ENCODE measurements at places on chromosomes 13 and 19. TPM values are rescaled to one million over a fixed set of nuclear protein-coding genes. Genes with fewer than 3 reads are reported as not detected.

The CLIP3 gene
- total RNA-seq, result 0.46 TPM

The OR10H1 gene
- total RNA-seq, result not detected

The ANKLE1 gene
- total RNA-seq, result 2.7 TPM

The HAUS5 gene
- total RNA-seq, result 18.8 TPM

The GNA15 gene
- total RNA-seq, result 114 TPM

- DNase-seq, result peak; percentile 100
Measured at GRCh38 chr13:40206241-40207000, 460.0 kb downstream of the FOXO1 start.

DNA sequence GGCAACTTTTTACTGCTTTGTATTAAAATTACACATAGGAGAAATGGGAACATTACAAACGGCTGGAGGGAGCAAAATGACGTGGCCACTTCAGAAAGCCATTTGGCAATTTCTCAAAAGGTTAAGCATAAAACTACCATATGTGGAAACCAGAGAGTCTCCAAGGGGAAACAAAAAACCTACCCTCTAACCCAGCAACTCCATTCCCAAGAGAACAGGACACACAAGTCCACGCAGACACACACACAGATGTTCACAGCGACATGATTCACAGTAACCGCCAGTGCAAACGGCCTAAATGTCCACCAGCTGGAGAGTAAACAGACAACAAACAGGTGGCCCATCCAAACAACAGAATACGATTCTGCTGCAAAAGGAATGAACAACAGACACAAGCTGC, 37.2 kb downstream of the STK24 start:
- no peak for DNase-seq

- no peak for DNase-seq
Measured at GRCh38 chr13:101140936-101141335, 275.4 kb downstream of the NALCN start.

- DNase-seq, result no peak
Measured at GRCh38 chr13:99902657-99903056, 68.9 kb downstream of the ZIC5 start.

DNA sequence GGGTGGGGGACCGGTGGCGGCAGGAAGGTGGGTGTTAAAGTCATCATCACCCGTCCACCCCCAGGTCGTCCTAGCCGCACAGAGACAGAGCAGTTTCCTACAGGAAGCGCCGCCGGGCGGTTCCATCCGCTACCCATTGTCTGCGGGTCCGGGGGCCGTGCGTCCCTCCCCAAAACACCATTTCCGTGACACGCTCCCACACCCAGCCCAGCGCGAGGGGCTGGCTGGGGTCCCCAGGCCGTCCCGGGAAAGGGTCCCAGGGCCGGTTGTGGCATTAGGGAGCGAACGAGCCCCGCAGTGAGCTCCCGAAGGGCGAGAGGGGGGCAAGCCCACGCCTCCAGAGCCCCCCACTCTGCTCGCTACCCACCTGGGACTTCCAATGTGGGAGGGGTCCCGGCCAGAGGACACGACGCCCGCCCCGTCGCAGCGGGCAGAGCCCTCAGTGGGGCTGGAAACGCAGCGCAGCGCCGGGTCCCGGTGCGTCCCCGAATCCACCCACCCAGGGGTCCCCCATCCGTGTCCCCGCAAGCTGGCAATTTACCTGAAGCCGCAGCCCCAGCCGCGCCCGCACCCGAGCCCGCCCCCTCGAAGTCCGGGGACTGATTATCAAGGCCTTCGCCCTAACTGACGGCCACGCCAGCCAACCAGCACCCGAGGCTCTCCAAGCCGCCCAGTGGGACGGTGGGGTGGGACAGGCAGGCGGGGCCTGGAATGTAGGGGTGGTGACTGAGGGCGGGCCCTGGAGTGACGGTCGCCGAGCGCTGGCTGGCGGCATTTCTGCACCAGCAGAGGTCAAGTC, at the start of gene KANK3:
Gene KANK3, minus strand, starts transcription at position 579 of the 799 bp plus-strand sequence. CDS start 5,434 bp downstream, outside the sequence.
- peak; percentile 69 for DNase-seq

DNA sequence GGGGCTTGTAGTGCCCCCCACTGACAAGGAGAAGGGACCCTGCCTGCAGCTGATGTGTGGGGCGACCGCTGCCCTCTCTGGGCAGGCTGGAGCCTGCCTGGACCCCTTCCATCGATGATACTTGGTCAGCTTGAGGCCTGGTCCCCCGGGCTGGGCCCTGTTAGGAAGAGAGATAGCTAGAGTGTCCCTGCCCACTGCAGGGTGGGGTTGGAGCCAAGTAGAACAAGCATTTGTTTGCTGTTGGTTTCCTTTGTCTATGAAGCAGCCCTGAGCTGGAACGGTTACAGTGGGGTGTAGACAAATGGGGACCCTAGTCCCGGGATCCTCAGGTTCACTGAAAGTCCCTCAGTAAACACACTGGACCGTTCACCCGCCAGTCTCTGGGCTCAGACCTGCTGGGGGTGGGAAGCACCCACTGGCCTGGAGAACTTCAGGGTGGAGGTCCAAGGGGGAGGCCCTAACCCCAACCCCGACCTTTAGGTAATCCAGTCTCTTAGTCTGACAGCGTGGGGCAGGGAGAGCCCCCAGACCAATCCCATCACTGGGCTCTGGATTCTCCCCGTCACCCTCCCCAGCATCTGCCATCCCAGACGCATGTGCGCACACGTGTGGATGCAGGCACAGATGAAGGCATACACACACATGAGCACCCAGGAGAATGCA, 204.8 kb upstream of the ZNF536 start:
- no peak for DNase-seq

DNA sequence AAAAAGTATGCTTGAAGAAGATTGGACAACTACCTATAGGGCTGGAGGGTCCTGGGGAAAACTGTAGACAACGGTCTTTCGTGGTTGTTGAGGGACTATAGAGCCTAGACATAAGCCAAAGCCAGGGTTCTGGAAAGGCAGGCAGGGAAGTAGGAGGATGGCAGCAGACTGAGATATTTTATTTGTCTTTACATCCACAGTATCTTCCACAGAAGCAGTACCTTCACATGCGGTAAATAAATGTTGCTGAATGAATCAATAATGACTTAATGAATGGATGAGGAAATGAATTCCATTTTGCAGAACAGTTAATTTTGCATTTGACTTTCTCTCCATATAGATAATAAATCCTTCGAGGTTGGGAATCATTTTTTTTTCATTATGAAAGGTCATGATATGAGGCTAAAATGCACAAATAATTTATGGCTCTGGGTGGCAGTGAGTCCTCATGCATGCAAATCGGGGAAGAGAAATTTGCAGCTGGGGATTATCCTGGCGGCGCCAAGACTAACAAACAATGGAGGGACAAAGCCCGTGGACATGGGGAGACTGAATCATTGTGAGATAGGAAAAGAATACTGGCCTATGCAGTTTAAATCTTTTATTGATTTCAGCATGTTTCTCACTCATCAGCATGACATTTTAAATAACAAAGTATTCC, 102.0 kb downstream of the ERCC5 start:
- no peak for DNase-seq

DNA sequence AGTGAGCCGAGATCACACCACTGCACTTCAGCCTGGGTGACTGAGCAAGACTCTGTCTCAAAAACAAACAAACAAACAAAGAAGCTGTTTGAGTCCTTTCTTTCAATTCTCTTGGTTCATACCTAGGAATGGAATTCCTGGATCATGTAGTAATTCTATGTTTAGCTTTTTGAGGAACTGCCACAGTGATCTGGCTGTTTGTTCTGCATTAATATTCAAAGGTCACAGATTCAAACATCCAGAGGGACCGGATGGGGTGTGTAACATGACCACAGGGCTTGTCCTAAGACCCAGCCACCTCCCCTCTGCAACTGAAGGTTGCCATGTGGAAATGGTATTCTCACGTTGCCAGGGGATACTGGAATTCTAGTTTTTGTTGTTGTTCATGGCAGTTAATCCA, 10.2 kb downstream of the COLGALT1 start:
- no peak for DNase-seq

- DNase-seq, result no peak
Measured at GRCh38 chr19:50496189-50497021, 14.6 kb downstream of the JOSD2 start.

GRCh38 chr19:38908911-38909310, 3.1 kb downstream of the CCER2 start:
- no peak for DNase-seq

DNA sequence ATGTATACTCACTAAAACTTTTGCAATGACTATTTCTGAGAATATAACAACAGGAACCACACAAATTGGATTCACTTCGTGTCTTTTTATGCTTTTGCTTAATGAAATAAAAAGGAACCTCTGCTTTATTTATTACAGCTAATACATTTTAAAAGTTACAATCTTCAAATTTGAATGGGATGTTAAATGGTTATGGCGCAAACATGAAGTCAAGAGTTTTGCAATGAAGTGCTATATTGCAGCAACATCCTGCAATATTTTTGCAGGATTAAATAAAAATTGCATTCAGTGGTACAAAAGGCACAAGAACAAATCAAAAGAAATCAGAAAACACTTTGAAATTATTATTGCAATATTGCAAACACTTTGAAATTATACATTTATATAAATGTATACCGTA, 1519.0 kb upstream of the MIR17HG start:
- DNase-seq, result no peak

GRCh38 chr19:8638078-8638619, 7.7 kb downstream of the NFILZ start:
- no peak for DNase-seq

DNA sequence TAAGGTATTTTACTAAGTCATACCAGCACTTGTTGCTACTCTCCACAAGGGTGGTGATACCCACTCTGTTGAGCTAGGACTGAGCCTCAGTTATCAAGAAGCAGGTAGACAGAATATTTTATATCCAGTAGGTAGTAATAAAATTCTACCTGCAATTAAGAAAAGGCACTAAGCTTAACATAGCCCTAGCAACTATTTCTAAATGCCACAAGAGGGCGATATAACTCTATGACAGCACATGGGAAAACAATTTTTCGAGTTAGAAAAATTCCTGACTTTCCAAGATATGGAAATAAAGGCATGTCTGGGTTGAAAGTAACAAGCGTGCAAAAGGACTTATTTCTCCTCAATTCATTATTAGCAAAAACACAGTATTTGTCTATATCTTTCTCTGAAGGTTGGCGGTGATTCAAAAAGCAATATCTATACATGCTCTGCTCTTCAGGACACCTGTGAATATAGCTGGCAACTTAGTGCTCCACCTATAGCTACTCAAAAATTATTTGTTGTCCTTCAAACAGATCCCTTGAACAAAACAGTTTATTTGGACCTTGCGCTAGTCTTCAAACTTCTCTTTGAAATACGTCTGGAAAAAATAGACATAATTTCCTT, 14.7 kb downstream of the CCDC169 start:
- peak; percentile 25 for DNase-seq

GRCh38 chr19:9189535-9189934, 10.8 kb downstream of the OR7D2 start:
- DNase-seq, result no peak

DNA sequence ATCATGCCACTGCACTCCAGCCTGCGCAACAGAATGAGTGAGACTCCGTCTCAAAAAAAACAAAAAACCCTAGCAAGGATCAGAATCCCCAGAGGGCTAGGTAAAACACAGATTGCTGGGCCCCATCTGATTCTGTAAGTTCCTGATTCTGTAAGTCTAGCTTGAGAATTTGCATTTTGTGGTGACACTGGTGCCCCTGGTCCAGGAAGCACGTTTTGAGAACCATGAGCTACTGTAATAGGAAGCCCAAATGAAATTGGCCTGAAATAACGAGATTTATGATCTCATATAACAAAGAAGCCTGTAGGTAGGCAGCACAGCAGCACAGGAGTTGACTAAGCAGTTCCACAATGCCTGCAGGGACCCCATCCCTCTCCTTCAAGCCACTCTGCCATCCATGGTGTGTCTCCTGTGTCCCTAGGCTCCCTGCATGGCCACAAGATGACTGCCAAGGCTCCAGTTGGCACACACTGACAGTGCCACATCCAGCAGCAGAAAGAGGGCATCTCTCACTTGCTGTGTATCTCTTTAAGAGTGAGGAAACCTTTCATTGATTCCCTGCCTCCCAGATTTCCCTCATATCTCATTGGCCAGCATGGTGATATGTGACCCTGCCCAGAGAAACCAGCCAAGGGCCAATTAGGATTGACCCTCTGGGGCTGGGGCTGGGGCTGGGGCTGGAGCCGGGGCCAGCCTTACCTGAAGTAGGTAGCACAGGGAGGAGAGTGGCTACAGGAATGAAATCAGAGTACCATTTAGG, 21.7 kb downstream of the SIPA1L3 start:
- no peak for DNase-seq

DNA sequence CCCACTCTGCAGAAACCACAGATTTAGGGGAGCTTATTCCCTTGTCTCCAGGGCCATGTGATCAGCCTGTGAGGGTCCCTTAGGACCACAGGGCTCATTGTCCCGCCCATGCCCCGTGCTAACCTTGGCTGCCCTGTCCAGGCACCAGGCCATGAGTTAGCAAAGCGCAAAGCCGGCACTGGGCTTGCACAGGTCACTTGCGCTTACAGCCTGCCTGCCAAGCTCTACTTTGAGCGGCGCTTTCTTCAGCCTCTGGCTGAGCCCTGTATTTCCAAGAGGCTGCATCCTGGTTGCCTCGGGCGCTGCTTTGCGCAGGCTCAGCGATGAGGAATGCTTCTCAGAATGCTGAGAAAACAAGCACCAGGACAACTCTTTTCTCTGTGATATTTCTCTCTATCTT, 188.0 kb downstream of the TDRD3 start:
- no peak for DNase-seq

GRCh38 chr19:16628984-16629691, 1.1 kb upstream of the MED26 start:
- DNase-seq, result no peak

DNA sequence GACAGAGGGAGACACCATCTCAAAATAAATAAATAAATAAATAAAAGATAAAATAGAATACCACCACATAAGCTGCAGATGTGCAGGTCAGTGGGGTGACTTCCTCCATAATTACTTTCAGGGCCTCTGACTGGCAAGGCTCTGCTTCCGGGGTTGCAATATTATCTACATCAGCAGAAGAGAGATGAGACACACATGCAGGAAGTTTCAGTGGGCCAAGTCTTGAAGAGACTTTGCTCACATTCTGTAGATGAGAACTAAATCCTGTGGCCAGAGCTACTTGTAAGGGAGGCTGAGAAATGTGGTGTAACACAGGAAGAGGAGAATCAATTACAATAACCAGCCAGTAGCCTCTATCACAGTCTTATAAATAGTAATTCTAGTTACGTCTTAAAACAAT, 89.9 kb upstream of the MAB21L1 start:
- DNase-seq, result no peak

DNA sequence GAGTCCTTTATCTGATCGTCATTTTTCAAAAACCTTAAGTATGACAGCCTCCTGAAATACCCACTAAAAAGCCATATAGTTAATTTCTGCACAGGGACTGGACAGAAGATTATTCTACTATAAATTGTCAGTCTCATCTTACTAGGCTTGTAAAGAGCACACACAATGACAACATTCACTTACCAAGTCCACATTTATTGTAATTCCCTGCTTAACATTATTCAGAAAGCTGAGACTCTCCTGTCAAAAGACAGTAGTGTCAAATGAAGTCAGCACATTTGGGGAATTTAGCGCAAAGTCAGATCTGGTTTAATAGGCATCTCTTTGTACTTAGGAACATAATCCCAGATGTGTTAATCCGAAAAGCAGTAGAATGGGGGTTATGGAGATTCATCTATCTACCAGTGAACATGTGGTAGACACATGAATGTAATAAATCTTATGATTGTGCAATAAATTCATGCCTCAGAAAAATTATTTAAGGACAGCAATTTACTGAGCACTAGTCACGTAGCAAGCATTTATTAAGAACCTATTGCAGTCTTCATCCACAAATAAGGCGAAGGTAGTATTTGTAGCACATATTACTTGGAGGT, 224.6 kb upstream of the GPC6 start:
- no peak for DNase-seq

- no peak for DNase-seq
Measured at GRCh38 chr19:5953680-5954213, 24.2 kb downstream of the RANBP3 start.
